ENCODE measurements at places on chromosomes 6 and 20.

GRCh38 chr6:34350137-34350933 lies 42.1 kb downstream of the NUDT3 start:
- DNase-seq: no peak

DNA sequence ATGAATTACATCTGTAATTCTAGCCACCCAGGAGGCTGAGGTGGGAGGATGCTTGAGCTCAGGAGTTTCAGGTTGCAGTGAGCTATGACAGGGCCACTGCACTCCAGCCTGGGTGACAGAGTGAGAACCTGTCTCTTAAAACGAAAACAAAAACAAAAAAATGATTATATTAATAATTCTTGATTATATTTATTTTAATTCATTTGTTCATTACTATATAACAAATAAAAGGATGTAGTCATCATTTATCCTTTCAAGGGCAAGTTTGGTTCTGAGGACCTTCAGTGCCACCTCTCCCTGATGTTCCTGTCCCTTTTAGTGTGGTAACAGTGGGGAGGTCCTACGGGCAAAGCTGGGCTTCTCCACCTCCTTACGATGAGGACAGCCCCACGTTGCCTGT lies 167.1 kb upstream of the SCGN start:
- DNase-seq: no peak

GRCh38 chr20:62921119-62921687 lies 5.1 kb downstream of the DIDO1 start:
- peak; percentile 76 for DNase-seq

DNA sequence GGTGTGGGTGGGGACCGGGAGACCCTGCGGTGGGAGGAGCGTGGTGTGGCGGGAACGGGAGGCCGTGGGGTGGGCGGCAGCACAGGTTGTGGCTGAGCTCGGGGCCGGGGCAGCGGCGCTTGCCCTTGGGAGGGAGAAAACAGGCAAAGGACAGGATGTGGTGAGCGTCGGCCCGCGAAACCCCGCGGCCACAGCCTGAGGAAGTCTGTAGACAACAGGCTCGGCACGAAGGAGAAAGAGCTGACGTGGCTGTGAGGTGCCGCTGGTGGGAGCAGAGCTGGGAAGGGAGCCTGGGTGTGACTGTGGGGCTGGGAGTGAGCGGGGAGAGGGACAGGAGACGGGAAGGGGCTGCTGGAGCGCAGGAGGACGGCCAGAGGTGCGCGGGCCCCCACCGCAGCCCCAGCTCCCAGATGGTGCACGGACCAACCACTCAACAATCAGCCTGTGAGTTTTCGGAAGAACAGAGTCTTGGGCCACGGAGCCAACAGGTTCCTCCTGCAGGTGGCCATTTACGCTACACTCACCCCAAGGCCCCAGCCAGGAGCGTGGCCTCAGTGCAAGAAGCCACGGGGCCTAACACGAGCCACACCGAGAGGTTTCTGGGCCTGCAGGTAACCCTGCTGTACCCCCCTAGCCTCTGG lies 202.8 kb downstream of the DLL1 start:
- DNase-seq: peak; percentile 72

- DNase-seq: no peak
Observed at GRCh38 chr6:92577077-92577719, 842.2 kb downstream of the EPHA7 start.

DNA sequence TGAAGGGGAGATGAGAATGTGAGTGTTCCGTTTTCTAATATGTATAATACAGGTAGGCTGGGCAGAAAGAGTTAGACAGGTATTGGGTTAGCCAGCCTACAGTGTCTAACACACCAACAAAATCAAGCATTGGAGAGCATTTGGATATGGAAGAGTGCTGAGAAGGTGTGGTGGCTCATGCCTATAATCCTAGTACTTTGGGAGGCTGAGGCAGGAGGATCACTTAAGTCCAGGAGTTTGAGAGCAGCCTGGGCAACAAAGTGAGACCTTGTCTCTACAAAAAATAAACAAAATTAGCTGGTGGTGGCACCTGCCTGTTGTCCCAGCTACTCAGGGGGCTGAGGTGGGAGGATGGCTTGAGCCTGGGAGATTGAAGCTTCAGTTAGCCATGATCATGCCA lies 38.6 kb upstream of the SLC23A2 start:
- no peak for DNase-seq

- no peak for DNase-seq
Observed at GRCh38 chr6:11522812-11523605, 14.5 kb upstream of the TMEM170B start.

DNA sequence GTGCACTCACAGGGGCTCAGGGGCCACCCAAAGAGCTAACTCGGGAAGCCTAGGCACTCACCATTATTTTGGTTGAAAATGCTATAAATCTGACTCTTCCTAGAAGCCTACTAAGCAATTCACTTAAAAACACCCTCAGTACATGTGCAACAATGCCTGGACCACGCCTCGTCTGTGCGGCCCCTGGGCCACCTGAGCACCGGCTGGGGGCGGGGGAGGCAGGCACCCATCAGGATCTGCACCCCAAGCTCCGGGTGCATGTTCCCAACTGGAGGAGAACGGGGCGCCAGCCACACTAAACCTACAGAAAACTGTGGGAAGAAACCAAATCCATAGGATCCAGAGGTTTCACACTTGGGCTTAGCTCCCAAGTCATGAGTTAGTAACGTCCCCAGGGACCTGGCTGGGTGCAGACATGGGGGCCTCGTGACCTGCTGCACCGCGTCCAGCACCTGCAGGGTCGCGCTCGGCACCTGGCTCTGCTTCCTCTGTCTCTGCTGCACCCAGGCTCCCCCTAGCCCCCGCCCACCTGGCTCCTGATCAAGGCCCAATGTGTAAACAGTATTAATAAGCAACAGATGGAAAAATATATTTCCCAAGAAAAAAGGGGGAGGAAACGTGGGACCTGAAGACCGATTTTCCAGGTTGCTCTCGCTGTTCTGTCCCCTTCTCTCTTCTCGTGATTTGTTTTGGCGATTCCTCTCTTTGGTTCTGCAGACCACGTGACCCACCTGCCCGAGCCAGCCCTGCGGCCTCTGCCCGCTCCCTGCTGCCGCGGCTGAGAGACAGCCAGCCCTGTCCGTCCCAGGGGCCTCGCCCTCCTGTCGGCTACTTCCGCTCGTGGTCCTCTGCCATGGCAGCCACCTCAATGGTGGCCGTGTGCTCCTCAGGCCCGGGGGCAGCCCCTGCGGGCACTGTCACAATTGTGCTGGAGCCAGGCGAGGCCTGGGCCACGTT lies 15.5 kb upstream of the HELZ2 start:
- DNase-seq: no peak

DNA sequence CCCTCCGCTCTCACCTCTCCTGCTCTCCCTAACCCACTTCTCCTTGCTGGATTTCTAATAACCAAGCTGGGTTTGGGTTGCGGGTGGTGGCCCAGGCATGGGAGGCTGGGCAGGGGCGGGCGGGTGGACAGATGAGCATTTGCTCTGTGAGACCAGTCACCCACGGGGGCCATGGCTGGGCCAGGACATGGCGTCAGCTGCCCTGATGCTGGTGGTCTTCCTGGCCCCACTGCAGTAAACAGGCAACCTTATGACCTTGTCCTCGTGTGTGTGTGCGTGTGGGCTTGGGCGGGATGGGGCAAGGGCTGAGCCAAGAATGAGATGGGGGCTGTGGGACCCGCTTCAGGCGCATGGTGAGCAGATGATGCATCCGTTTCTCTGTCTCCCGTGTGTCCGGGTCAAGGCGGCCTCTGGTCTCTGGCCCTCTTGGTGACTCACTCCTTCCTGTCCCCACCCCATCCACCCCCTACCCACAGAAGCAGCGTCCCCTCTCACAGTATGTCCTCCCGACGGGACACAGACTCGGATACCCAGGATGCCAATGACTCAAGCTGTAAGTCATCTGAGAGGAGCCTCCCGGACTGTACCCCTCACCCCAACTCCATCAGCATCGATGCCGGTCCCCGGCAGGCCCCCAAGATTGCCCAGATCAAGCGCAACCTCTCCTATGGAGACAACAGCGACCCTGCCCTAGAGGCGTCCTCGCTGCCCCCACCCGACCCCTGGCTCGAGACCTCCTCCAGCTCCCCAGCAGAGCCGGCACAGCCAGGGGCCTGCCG lies 41.4 kb upstream of the MYL9 start:
- DNase-seq: no peak

All from stimulated activated CD8-positive, alpha-beta memory T cell treated with anti-CD3 and anti-CD28 coated beads, Interleukin-4, amount 100 ng/mL, for 48 hours (primary cell).